Activated naive CD4-positive, alpha-beta T cell treated with anti-CD3 and anti-CD28 coated beads, Interleukin-2, amount 10 ng/mL, durations not matched to agents 7 days and 5 days (primary cell): ENCODE measurements at places on chromosomes 4 and X.
A peak's percentile ranks its signal among the peaks of the same experiment; 100 is the strongest.

DNA sequence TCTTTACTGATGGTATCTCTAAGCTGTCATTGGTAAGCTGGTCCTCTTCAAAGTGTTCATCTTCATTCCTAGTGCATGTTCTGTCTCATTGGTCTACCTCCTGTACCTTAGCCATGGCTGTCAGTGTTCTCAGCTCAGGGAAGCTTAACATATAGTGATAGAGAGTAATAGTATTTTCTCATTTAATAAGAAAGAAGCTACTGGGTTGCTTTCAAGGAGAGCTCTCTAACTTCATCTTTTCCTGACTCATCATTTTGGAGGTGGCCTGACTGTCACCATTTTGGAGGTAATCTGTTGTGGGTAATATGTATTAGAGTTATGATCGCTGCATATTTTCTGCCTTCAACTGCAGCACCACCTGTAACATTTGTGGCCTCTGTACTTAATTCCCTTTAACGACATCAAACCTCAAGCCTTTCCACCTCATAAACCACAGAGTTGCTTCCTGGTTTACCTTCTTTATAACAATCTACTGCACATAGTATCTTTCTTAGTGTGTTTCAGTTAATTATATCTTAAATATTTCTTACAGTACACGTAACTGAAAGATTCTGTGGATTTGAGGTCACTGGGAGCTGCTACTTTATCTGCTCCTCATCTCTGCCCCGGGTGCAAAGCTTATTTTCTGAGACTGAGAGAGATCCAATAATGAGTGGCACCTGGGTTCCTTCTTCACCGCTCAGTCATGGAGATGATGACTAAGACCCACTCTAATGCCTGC lies 474.0 kb upstream of the TECRL start:
- H3K4me3 ChIP-seq: no peak overlapping the region
- no peak overlapping the region for H3K27ac ChIP-seq
- DNase-seq: no peak
- peaks cover 7% of the 10 kb centered on the region for H3K4me1 ChIP-seq
- H3K27me3 ChIP-seq: no peaks in the 10 kb centered on the region
- H3K36me3 ChIP-seq: no peaks in the 10 kb centered on the region

DNA sequence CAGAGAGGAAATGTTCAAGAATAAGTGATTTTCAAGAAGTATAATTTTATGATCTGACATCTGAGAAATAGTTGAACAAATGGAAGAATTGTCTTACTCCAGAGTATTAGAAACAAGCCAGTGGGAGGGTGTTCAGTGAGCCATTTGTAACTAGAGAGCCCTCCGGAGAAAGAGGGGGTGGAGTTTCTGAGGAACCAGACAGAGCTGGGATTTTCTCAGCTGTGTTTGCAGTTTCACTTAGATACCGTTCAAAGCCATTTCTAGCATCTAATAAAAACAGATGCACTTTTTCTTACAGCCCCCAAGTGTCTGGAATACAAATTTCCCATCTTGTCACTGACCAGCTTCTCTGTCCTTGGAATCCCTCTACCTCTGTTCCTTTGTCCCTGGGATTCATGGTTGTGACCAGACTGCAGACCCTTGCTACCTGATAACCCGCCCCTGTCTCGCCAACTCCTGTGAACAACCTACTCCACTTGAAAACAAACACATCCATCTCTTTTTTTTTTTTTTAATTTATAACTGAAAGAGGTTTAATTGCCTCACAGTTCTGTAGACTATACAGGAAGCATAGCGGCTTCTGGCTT lies 132.8 kb upstream of the KLF3 start:
- peaks cover 16% of the 10 kb centered on the region for H3K36me3 ChIP-seq
- H3K4me3 ChIP-seq: no peak overlapping the region
- DNase-seq: no peak
- H3K27ac ChIP-seq: peak overlapping the region; percentile 53
- H3K27me3 ChIP-seq: peaks cover 7% of the 10 kb centered on the region

- DNase-seq: no peak
- H3K27me3 ChIP-seq: no peaks in the 10 kb centered on the region
- no peaks in the 10 kb centered on the region for H3K4me1 ChIP-seq
- no peak overlapping the region for H3K27ac ChIP-seq
- no peak overlapping the region for H3K4me3 ChIP-seq
Observed at GRCh38 chr4:113222471-113222870, 173.0 kb downstream of the ANK2 start.

DNA sequence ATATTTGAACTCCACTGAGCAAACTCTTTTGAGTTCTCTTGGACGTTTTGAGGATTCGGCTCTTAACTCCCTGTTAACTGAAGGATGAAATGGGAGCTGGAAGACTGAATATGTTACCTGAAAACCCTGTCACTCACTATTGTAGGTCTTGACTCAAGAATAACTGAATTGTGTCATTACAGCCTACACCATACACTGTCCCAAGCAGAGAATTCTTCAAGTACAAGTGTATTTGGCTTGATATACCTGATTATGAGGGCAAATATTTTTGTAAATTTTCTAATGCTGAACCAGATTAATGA lies 276.1 kb downstream of the CFAP299 start:
- no peaks in the 10 kb centered on the region for H3K27me3 ChIP-seq
- no peak overlapping the region for H3K4me3 ChIP-seq
- H3K4me1 ChIP-seq: no peaks in the 10 kb centered on the region
- no peak overlapping the region for H3K27ac ChIP-seq
- no peak for DNase-seq
- H3K36me3 ChIP-seq: no peaks in the 10 kb centered on the region

GRCh38 chr4:84790769-84791565 lies 175.5 kb downstream of the WDFY3 start:
- no peaks in the 10 kb centered on the region for H3K36me3 ChIP-seq
- no peak overlapping the region for H3K27ac ChIP-seq
- no peaks in the 10 kb centered on the region for H3K27me3 ChIP-seq
- H3K4me3 ChIP-seq: no peak overlapping the region

DNA sequence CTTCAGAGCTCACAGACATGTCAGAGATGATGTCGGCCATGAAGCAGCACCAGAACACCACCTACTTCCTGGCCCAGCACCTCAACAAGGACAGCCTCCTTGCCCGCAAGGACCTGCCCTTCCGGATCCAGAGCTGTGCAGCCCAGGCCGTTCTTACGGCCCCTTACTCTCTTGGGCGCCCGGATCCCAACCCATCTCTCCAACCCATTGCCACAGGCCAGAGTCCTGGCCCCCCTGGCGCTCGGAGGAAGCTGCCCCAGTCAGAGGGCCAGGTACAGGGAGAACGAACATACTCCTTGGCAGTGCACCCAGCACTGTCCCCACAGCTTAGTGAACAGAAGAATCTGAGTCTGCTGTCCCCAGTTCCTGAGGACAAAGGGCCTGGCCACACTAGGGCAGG lies 27.9 kb upstream of the PRPS1 start:
- no peaks in the 10 kb centered on the region for H3K4me1 ChIP-seq
- H3K4me3 ChIP-seq: no peak overlapping the region
- H3K27ac ChIP-seq: no peak overlapping the region
- no peaks in the 10 kb centered on the region for H3K27me3 ChIP-seq

DNA sequence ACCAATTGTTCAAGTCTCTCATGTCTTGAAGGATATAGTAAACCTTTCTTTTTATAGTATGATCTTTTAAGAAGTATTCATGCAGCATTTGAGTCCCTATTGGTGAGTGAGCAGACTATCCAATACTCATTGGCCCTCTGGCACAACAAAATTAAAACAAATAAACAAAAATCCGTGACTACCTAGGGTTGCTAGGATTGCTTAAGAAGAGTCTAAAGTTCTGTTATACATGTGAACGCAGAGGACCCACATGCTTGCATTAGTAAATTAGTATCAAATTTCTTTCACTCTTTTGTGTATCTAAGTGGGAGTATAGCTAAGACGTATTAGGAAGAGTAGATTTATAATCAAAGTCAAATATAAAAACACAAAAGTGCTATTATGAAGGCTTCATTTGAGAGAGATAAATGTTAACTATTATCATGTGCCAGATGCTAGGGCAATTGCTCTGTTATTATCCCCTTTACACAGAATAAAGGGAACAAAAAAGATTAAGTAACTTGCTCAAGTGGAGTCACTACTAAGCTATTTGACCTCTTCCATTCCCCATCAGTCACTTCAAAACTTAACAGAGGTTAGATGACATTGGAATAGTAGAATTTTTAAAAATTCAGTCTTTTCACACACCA lies 29.2 kb upstream of the LARP1B start:
- peaks cover 31% of the 10 kb centered on the region for H3K36me3 ChIP-seq
- no peak overlapping the region for H3K4me3 ChIP-seq
- no peak overlapping the region for H3K27ac ChIP-seq
- no peak for DNase-seq
